ENCODE measurements at places on chromosomes 13 and 19. TPM values are rescaled to one million over a fixed set of nuclear protein-coding genes. Genes with fewer than 3 reads are reported as not detected.

NLRP5 gene
- total RNA-seq: not detected

ZNF20 gene
- total RNA-seq: not detected

GPC5 gene
- total RNA-seq: not detected

GARIN5A gene
- 2.2 TPM for total RNA-seq

PRODH2 gene
- 0.34 TPM for total RNA-seq

CA11 gene
- 11.4 TPM for total RNA-seq

KRTDAP gene
- not detected for total RNA-seq

NTF4 gene
- total RNA-seq: 0.63 TPM

CBARP gene
- 4.6 TPM for total RNA-seq

FSD1 gene
- total RNA-seq: 7.4 TPM

CERS1 gene
- 5.2 TPM for total RNA-seq

TRIM28 gene
- 628 TPM for total RNA-seq

ARHGAP33 gene
- 3.9 TPM for total RNA-seq

EPS8L1 gene
- 6.4 TPM for total RNA-seq

OR1M1 gene
- total RNA-seq: not detected
